ENCODE measurements at places on chromosomes 11 and 22. TPM values are rescaled to one million over a fixed set of nuclear protein-coding genes. Genes with fewer than 3 reads are reported as not detected.
A peak's percentile ranks its signal among the peaks of the same experiment; 100 is the strongest.

DNA sequence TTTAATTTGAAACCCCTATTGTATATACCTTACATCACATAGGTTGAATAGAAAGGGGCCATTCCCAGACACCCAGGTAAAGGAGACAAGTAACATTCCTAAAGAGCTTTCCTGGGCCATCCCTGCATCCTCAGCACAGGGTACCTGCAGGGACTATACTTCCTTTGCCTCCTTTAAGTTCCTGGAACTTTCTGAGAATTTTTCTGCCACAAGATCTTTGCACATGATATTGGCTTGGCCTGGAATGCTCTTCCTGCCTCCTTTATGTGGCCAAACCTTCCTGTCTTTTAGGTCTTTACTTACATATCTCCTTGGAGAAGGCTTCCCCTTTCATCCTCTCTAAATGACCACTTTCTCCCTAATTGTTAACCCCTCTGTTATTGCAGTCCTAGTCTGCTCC is 7.9 kb upstream of the AMOTL1 start:
- H3K4me3 ChIP-seq = no peak overlapping the region
- H3K36me3 ChIP-seq = no peaks in the 10 kb centered on the region
- no peak overlapping the region for H3K27ac ChIP-seq
- no peaks in the 10 kb centered on the region for H3K4me1 ChIP-seq

DNA sequence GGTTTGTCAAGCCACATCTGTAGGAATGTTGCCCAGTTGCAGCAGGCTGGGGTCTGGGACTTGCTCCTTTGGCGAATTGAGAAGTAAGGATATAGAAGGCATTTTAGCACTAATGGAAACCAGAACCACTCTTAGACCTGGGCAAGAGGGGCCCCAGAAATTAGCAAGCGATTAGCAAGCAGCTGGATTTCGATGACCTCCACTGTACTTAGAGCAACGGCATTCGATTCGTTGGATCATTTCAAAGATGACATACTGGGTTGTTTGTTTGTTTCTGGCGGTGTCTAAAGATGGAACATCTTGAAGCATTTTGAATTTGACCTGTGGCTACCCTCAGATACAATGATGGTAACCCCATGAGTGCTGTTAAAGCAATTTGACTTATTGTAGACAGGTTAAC is 1.2 kb upstream of the CDPF1 start:
- H3K4me3 ChIP-seq = peak overlapping the region; percentile 75
- no peak for DNase-seq
- no peak overlapping the region for H3K27ac ChIP-seq
- peaks cover 20% of the 10 kb centered on the region for H3K4me1 ChIP-seq
- H3K36me3 ChIP-seq = no peaks in the 10 kb centered on the region
- H3K27me3 ChIP-seq = no peaks in the 10 kb centered on the region

GRCh38 chr11:44581246-44581645 is 15.8 kb downstream of the CD82 start:
- H3K4me3 ChIP-seq = no peak overlapping the region
- H3K27ac ChIP-seq = no peak overlapping the region
- no peaks in the 10 kb centered on the region for H3K27me3 ChIP-seq

- no peak for DNase-seq
- no peaks in the 10 kb centered on the region for H3K27me3 ChIP-seq
These were observed 4.3 kb downstream of the INCENP start for GRCh38 chr11:62127941-62128770.

POLR2F gene
- 37.9 TPM for total RNA-seq

DDIAS gene
- total RNA-seq = not detected

MRGPRE gene
- not detected for total RNA-seq

APOL6 gene
- 26.5 TPM for total RNA-seq
